ENCODE measurements at places on chromosomes 7 and 10.
A peak's percentile ranks its signal among the peaks of the same experiment; 100 is the strongest.

GRCh38 chr10:125774581-125775191, 935 bp downstream of the MMP21 start:
- no peak for DNase-seq

DNA sequence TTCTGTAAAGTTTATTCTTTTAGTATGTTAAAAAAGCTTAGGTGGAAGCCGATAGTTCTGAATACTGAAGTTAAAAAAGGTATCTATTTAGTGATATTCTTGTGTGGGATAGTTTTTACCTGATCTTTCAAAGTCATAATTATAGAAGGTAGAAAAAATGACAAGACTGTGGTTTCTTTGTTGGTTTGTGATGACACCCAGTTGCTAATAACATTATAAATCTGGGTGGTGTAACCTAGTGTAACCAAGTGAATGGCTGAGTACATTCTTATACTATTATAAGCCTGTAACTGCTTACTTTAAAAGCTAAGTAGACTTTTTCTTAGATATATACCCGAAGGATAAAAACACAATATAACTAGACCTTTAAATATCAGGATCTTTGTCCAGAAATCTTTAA, 2.3 kb downstream of the CDK13 start:
- DNase-seq: no peak

GRCh38 chr10:30999070-30999712, 32.5 kb downstream of the ZNF438 start:
- DNase-seq: no peak

DNA sequence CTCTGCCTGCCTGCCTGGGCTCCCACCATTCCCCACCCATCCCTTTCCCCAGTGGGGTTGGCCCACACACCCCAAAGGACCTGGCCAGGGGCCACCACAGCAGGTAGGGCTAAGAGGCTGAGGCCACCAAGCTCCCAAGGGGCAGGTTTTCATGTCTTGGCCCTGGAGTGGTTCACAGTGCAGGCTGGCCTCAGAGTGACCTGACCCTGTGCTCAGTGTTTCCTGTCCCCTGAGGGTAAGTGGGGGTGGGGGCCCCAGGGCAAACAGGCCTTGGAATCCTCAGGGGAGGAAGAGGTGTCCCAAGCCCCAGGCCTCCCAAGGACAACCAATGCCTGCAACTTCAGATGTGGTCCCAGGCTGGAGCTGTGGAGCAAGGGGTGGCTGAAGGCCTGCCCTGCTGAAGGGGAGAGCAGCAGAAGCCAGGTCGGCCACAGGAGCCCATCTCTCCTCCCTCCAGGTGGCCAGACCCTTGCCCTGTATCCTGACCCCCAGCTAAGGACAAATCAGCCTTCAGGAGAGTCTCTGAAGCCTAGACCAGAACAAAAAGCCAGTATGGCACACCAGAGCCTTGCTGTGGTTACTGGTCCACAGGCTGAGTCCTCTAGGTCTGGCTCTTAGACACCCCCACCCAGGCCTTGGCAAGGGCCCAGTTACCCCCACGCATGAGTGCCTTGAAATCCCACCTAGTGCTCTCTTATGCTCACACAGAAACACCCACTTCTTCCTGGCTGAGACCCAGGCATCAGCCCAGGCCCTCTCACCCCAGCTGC, 27.6 kb downstream of the POLL start:
- DNase-seq: no peak

- no peak for DNase-seq
These were observed 22.5 kb downstream of the TBC1D12 start for GRCh38 chr10:94424714-94425337.

GRCh38 chr10:17101257-17101909, 28.2 kb downstream of the CUBN start:
- no peak for DNase-seq

- DNase-seq: peak; percentile 1
These were observed 52.8 kb upstream of the PTER start for GRCh38 chr10:16384021-16384420.

DNA sequence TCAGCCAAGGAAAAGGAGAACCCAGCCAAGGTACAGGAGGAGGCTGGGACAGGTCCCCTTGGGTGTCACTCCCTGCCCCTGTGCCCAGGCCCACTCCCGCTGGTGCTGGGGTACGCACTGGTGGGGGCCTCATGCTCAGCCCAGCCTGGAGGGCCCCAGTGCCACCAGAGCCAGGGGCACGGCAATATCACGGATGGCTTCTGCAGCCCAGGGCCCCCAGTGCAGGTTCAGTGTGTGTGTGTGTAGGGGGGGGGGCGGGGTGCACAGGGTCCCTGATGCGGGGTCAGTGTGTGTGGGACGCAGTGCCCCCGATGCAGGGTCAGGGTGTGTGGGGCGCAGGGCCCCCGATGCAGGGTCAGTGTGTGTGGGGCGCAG, 23.4 kb upstream of the ZNF716 start:
- DNase-seq: no peak

GRCh38 chr7:5284304-5285281, 1.9 kb downstream of the SLC29A4 start:
- DNase-seq: peak; percentile 60

DNA sequence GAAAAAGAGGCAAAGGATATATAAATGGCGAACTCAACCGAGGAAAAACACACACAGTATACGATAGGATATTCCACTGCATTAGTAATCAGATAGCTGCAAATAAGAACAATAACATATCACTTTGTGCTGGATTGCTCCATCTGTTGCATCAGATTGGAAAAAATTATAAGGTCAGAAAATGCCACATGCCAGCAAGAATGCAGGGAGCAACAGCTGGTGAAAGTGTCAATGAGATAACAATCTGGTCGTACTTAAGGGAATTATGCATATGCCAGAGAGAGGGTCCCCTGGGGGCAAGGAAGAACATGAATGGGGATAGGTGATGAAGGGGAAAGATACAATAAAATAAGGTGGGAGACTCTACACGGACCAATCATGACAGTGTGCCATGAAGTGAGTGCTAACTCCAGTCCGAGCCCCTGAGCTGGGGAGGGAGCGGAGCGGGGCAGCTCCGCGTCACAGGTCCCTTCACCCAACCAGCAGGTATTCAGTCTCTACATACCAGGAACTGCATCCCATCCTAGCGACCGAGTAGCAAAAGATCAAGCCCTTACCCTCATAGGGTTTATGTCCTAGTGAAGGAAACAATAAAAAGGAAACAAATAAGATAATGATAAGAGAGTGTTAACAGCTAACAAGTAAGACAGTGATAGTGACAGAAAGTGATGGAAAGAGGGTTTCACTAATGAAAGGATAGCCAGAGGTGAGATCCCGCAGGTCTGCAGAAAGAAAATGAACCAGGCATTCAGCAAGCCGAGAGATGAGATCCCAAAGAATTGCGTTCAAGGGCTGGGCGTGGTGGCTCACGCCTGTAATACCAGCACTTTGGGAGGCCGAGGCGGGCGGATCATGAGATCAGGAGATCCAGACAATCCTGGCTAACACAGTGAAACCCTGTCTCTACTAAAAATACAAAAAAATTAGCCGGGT, 9.4 kb downstream of the MPP7 start:
- DNase-seq: no peak

GRCh38 chr7:22193450-22193983, 163.4 kb downstream of the RAPGEF5 start:
- peak; percentile 69 for DNase-seq

GRCh38 chr10:88974012-88974411, 16.6 kb upstream of the FAS start:
- no peak for DNase-seq

DNA sequence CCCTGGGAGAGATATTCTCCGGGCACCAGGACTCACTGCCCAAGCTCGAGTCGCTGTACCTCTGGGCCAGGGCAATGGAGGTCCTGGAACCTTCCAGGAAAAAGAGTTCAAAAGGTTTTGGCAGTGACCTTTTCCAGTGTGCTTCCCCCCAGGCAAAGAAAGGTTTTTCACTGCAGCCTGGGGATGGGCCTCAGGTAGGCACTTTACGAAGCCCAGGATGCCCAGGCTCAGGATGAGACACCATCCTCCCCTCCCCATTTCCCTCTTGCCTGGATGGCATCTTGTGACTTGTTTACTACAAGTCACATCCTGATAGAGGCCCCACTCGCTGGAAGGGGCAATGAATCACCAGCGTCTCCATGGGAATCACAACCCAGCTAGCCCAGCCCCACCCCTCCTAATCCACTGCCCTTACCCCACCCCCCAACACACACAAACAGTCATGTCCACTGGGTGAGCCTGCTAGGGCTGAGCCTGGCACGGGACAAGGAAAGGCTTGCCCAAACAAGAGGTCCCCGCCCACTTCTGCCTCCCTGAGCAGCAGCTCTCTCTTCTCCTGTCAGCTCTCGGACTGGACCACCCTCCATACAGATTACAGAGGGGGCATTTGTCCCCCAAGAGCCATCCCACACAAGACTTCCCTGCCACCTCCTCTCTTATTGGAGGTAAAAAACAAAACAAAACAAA, 93.8 kb upstream of the SMNDC1 start:
- no peak for DNase-seq

- DNase-seq: no peak
These were observed 9.7 kb upstream of the PURB start for GRCh38 chr7:44894888-44895580.

GRCh38 chr7:85185424-85186082, 1.3 kb downstream of the SEMA3D start:
- peak; percentile 19 for DNase-seq

- DNase-seq: no peak
These were observed 646.2 kb downstream of the GATA3 start for GRCh38 chr10:8700689-8701088.

DNA sequence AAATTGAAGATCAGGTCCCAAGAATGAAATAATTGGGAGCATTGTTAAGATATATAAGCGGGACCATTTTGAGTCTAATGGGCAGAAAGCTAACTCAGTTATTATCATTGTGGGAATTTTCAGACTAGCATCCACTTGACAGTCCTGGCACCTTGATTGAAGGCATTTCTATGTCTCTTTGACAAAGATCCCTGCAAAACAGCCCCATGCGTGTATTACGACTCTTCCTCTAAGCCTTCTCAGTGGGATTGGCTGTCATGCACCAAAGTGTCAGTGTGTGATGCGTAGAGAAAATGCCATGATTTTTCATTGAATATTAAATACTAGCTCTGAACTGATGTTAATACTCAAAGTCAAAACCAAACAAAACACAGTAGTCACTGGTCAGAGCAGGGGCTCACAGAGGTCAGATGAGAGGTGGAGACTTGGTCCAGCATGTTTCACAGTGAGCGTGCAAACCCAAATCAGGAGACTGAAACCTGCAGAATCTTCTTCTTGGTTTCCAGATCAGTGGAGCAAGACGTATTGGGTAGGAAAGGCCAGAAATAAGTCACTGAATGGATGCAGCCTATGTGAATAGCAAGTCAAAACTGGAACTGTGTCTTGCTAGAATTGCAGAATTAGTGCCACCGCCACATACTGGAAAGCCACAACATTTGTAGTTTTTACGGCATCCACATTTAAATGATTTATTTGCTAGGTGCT, 303.6 kb upstream of the AKR1E2 start:
- no peak for DNase-seq

DNA sequence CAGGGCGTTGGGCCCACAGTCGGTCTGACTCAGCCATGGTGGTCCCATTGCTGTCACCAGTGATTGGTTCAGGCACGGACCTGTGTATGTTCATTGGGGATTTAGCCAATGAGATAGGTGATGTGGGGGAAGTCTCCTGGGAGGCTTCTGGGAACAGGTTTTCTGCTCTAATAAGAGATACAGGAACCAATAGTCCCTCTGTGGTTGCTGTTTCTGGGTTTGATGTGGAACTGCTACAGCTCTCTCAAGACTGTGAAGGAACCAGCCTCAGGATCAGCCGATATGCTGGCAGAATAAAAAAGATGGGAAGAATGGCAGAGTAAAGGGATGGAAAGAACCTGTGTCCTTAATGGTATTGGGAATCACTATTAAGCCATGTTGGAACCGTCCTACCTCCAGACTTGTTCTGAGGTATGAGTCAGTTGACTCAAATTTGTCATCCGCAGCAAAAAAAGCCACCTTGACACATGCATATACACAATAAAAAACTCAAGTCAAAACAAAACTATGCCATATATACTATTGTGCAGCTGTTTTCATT, 70.6 kb downstream of the MCMBP start:
- DNase-seq: no peak

DNA sequence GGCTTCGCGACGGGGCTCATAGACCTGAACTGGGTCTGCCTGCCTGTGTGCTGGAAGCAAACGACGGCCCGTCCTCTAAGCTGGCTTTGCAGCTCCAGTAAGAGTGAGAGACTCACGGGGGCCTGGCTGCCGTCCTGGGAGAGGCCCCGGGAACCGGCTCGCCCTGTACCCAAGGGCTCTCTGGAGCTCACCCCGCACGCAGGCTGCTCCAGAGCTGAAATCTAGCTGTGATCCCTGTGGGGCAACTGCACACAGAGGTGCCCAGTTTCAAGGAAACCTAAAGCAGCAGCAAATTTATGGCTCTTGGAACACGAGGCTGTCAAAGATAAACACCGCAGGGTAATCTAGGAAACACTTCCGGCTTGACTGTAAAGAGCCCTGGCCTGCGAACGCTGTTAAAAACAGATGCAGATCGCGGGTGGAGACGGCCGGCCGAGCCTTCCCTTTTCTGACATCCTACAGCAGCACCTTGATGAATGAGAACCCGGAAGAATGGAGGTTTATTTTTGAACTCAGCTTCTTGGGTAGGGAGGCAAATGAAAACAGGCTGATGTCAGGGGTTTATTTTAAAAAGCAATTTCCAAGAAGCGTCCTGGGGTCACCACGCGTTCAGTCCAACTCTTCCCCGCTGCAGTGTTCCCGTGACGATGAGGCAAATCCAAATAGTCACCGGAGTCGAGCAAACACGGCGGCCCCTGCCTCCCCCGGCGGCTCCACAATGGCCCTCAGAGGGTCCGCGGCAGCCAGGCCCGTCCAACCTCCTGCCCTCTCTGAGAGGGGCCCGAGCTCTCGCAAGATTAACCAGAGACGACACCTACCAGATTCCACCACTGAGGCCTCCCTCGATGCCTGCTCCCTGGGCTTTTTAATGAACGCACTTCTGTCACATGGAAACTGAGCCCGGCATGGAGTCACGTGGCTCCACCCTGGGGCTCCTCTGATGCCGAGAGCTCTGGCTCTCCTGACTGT, 29.6 kb downstream of the AMZ1 start:
- no peak for DNase-seq

DNA sequence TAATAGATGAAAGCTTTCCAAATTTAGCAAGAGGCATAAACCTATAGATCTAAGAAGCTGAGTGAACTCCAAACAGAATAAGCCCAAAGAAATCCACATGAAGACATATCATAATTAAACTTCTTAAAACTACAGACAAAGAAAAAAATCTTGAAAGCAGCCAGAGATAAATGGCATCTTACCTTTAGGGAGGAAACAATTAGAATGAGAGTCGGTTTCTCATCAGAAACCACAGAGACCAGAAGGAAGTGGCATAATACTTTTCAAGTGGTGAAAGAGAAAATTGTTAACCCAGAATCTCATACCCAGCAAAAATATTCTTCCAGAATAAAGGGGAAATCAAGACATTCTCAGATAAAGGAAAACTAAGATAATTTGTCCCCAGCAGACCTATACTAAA, 98.9 kb upstream of the NANOS1 start:
- DNase-seq: no peak

- DNase-seq: no peak
These were observed 1017.5 kb downstream of the XPNPEP1 start for GRCh38 chr10:108905821-108906220.

All from anterior cingulate cortex (tissue), 58 donors.